Thyroid gland (tissue), 4 donors: ENCODE measurements at places on chromosomes 3 and 15. TPM values are rescaled to one million over a fixed set of nuclear protein-coding genes. Genes with fewer than 3 reads are reported as not detected.

GRCh38 chr3:60630953-60631352, 620.3 kb downstream of the FHIT start:
- no peak overlapping the region for H3K27ac ChIP-seq
- DNase-seq, result no peak
- no peak overlapping the region for H3K4me3 ChIP-seq
- H3K4me1 ChIP-seq, result peaks cover 3% of the 10 kb centered on the region
- H3K27me3 ChIP-seq, result no peaks in the 10 kb centered on the region
- H3K36me3 ChIP-seq, result no peaks in the 10 kb centered on the region

GRCh38 chr3:69063636-69064035, 11.5 kb upstream of the TMF1 start:
- peaks cover 12% of the 10 kb centered on the region for H3K36me3 ChIP-seq
- DNase-seq, result no peak
- no peaks in the 10 kb centered on the region for H3K4me1 ChIP-seq
- no peak overlapping the region for H3K27ac ChIP-seq
- no peak overlapping the region for H3K4me3 ChIP-seq

DNA sequence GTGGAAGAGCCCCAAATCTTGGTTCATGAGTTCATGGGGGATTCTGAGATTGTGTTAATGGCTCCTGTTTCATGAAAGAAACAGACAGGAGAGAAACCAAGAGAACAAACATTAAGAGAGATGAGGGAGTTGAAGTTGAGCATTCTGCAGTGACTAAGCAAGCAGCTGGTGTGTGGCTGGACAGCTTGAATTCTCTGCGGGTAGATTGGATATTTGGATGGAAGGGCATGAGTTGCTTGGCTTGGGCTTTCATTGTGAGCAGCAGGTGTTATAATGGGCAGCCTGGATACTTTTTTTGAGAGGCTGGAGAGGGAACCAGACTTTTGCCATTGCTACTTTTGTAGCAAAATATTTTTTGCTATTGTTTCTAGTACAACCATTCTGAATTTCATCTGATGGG, 346.8 kb upstream of the SATB1 start:
- no peaks in the 10 kb centered on the region for H3K27me3 ChIP-seq
- no peak overlapping the region for H3K27ac ChIP-seq
- no peak overlapping the region for H3K4me3 ChIP-seq
- H3K4me1 ChIP-seq, result no peaks in the 10 kb centered on the region

DNA sequence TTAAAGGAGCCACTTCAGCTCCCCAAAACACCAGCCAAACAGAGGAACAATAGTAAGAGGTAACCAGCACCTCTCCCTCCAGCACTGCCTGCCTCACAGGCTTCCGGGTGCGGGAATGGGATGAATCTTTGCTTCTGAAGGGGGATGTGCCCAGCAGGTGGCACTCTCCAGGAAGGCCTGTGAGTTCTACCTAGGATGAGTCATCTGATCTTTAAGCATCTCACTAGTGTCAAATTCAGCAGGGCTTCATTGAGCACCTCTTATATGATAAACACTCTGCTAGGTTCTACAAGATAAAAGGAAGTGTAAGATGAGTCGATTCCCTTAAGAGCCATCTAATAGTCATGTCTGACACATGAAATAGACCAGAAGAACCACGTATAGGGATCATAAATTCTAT, 237.4 kb upstream of the UMPS start:
- H3K27ac ChIP-seq, result no peak overlapping the region
- no peaks in the 10 kb centered on the region for H3K4me1 ChIP-seq
- no peaks in the 10 kb centered on the region for H3K27me3 ChIP-seq
- H3K36me3 ChIP-seq, result no peaks in the 10 kb centered on the region

DNA sequence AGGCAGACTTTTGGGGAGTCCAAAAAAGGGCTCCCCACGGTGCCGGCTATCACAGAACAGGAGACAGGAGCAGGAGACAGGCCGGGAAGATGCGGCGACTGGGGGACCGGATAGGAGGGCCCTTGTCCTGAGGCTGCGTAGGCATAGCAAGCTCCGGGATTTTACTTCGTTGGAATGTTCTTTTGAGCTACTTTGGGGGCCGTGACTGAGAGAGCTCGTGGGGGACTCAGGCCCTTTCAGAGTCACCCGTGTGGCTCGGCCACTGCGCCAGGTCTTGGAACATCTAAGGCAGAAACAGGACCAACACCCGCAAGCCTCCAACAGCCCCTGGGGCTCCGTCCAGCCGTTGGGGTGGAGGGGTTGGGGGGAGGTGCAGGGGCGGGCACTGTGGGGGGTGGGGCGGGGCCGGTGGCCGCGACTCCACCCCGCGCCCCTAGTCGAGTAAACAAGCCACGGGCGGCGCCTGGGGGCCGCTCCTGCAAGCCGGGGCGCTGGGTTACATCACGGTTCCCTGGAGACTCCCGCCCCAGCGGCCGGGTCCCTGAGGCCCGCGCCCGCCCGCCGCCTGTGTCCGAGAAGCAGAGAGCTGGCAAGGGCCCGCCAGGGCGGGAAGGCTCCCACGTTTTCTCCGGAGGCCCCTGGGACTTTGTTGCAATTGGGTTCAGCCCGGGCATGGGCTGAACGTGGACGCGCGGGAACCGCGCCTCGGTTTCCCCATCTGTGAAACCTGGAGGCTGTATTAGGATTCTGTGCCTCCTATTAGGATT, 23.3 kb upstream of the C15orf39 start:
- no peaks in the 10 kb centered on the region for H3K27me3 ChIP-seq
- DNase-seq, result peak; percentile 60
- peak overlapping the region; percentile 34 for H3K27ac ChIP-seq
- H3K36me3 ChIP-seq, result no peaks in the 10 kb centered on the region

GRCh38 chr3:197523526-197523925, 32.2 kb downstream of the BDH1 start:
- H3K27me3 ChIP-seq, result no peaks in the 10 kb centered on the region
- no peak for DNase-seq
- H3K36me3 ChIP-seq, result no peaks in the 10 kb centered on the region
- peaks cover 8% of the 10 kb centered on the region for H3K4me1 ChIP-seq

DNA sequence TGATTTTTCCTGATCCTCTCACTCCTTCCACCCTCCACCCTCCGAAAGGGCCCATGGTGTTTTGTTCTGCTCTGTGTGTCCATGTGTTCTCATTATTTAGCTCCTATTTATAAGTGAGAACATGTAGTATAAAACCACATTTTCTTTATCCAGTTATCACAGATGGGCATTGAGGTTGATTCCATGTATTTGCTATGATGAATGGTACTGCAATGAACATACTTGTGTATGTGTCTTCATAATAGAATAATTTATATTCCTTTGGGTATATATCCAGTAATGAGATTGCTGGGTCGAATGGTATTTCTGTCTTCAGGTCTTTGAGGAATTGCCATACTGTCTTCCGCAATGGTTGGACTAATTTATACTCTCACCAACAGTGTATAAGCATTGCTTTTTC, 126.0 kb downstream of the IMPG2 start:
- no peak overlapping the region for H3K4me3 ChIP-seq
- H3K4me1 ChIP-seq, result no peaks in the 10 kb centered on the region
- no peak overlapping the region for H3K27ac ChIP-seq
- no peak for DNase-seq
- no peaks in the 10 kb centered on the region for H3K27me3 ChIP-seq

GRCh38 chr15:51350723-51351122, 9.3 kb downstream of the GLDN start:
- H3K4me3 ChIP-seq, result no peak overlapping the region
- no peak for DNase-seq
- no peaks in the 10 kb centered on the region for H3K36me3 ChIP-seq
- no peaks in the 10 kb centered on the region for H3K27me3 ChIP-seq
- peaks cover 3% of the 10 kb centered on the region for H3K4me1 ChIP-seq

DNA sequence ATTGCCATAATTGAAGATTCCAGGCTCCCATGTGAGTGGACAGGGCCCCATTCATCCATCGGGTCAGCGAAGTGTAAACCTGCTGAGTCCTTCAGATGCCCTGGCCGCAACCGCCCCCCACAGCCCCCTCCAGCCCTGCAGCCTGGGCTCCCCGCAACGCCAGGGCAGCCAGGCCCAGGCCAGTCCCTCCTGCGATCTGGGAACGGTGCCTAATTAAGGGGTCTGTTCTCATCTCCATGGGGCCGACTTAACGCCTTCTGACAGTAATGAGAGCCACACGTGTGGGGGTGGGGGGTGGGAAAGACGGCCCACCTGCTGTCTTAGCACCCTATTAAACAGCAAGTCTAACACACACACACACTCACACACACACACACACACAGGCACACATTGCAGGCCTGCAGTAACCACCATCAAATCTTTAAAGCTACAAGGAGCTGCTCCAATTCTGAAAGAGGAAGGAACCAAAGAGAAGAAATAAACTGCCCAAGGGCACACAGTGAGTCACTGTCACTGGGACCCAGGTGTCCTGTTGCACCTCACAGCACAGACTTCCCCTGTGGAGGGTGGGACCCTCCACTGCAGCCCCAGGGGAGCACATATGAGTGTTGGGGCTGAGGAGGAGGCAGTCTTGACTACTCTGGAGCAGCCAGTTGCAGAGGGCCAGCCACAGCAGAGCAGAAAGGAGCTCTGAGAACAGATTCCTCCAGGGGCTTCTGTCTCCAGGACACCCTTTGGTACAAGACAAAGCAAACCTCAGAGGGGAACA, 31.8 kb upstream of the HES1 start:
- H3K4me1 ChIP-seq, result no peaks in the 10 kb centered on the region
- no peak overlapping the region for H3K27ac ChIP-seq
- no peaks in the 10 kb centered on the region for H3K27me3 ChIP-seq
- no peak for DNase-seq

DNA sequence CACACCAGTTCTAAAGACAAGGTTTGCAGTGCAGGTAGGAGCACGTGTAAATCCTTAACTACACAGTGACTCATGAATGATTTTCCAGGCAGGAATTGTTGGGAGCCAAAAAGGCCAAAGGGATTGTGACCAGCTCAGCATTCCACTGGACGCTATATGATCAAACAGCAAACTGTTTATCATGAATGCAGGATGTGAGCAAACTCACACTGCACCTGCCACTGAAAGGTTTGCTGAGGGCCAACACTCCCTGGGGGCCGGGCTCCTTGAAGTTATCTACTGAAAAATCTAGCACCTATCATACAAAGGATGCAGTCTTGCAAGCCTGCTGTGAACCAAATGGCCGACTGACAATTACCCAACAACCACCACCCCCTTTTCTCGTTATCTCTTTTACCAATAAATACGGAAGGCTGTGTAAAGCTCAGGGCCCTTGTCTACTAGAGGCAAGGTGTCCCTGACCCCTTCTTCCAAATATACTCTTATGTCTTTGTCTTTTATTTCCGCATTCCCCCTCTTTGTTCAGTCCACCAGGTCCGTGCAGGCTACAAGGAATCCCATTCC, 11.5 kb upstream of the DNASE1L3 start:
- H3K36me3 ChIP-seq, result no peaks in the 10 kb centered on the region
- H3K4me3 ChIP-seq, result no peak overlapping the region
- no peak for DNase-seq
- no peak overlapping the region for H3K27ac ChIP-seq
- H3K27me3 ChIP-seq, result no peaks in the 10 kb centered on the region

DNA sequence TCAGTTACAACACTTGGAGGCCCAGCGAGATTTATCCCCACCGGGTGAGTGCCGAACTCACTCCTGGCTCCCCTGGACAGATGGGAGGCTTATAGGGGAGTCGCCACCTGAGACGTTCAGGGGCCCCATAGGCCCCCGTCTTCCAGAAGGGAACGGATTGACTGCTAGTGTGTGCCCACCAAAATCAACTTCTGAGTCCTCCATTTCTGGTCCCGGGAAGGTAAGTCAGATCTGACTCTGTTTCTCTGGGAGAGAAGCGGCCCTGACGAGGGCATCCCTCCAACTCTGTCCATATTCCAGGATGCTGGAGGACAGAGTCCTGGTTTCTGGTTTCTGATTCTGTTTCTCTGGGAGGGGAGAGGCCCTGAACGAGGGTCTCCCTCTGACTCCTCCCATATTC, 44.3 kb downstream of the ZBTB11 start:
- no peaks in the 10 kb centered on the region for H3K36me3 ChIP-seq
- no peak overlapping the region for H3K4me3 ChIP-seq

DNA sequence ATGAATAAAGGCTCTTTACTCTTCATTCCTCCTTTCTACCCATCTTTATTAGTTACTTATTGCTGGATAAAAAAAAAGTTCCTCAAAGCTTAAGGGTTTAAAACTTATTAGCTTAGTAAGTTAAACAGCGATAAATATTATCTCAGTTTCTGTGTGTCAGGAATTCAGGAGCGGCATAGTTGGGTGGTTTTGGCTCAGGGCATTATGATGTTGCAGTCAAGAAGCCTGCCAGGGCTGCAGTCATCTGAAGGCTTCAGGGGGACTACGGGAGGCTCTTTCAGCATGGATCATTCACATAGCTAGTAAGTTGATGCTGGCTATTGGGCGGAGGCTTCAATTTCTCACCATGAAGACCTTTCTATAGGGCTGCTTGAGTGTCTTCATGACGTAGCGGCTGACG, 1.9 kb upstream of the DLG1 start:
- H3K27ac ChIP-seq, result no peak overlapping the region
- H3K36me3 ChIP-seq, result no peaks in the 10 kb centered on the region
- H3K27me3 ChIP-seq, result no peaks in the 10 kb centered on the region
- H3K4me1 ChIP-seq, result peaks cover 19% of the 10 kb centered on the region
- H3K4me3 ChIP-seq, result no peak overlapping the region

Gene PTH1R
- total RNA-seq, result 3.7 TPM

Gene ITGB5
- total RNA-seq, result 122 TPM

Gene CFAP100
- total RNA-seq, result not detected

Gene CLDN16
- 0.56 TPM for total RNA-seq
